ENCODE measurements at places on chromosomes 2 and 18.

DNA sequence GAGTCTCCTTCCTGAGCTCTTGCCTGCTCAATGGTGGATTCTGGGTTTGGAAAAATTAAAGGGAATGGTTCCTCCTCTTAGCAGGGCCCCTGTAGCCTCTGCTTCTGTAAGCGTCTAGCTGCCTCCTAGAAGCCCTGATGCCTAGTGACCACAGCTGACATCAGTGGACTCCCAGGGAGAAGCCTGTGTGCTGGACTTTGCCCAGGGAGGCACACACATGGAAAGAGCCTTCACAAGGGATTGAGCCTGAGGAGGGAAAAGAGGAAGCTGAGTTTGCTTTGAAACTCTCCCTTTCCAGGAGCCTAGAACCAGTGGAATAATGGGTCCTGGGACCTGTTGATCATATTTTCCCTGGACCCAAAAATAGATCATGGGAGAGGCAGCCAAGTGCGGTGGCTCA lies 1.4 kb upstream of the CFAP65 start:
- DNase-seq: no peak

DNA sequence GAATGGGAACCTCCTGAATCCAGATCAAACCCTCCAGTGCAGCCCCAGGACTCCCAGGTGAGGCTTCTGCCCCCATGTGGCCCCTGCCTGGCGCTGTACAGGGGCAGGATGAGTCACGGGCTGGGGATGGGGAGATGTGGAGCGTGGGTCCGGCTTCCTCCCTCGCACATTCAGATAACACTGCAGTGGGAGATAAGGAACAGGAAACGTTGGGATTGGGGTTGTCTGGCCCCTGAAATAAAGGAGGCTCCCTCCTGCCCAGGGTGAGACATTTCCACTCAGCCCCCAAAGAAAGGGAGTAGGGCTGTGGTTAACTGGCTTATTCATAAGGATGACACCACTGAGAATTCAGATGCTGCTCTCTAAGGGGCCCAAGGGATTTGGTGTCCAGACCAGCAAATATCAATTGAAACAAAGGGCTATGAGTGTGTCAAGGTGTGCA lies 30.7 kb downstream of the IGFBP5 start:
- no peak for DNase-seq

DNA sequence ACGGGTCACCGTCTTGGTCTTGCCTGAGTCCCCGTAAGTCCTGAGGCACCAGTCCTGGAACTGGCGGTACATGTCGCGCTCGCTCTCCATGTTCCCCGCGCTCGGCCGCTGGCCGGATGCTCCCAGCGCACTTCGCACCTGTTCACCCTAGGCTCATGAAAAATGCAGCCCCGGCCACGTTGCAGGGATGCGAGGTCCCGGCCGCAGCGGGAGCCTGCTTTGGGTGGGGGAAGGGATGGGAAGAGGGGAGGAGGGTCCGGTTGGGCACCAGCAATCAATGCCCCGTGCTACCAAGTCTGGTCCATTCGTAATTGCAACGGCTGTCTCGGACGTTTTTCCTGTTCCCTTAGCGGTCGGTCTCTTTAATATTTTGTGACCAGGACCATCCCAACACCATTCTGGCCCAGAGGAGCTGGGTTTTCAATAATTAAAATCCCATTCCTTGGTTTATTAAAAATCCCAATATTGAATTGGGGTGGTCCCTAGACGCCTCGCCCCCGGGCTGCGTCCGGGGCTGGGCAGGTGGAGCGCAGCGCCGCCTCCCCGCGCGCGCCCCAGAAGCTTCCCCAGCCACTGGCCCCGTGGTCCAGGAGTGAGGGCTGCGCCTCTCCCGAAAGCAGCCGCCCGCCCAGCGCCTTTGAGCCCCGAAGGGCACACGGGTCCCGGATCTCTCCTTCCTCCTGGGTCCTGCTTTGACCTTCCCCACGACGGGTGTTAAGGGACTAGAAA lies 1.4 kb downstream of the NOL4 start:
- DNase-seq: no peak

DNA sequence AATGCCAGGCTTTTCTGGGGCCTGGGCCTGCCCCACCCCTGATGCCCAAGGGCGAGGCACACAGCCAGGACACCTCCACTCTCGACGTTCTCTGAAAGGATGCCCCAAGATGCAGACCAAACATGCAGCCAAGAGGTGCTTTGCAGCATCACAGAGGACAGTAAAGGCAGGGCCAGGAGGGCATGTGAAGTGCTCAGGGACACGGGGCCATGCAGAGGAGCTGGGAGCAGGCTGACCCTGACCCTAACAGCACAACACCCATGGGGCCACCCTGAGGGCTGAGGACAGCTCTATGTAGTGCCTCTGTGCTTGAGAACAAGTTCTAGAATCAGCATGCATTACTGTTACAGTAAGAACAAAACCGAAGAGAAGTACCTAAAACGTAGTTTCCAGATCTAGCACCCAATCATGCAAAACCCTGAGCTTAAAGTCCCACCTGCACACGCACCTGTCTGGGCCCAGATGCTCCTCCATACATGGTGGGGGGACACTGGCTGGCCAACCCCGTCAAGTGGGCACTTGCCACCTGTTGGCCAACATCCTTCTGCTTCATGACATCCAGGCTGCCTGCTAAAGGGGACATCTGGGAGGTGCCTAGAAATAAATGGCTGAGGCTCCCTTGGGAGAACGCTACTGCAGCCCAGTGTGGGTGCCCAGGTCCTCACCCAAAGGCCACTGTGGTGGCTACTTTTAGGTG lies 15.4 kb downstream of the HS6ST1 start:
- DNase-seq: no peak

DNA sequence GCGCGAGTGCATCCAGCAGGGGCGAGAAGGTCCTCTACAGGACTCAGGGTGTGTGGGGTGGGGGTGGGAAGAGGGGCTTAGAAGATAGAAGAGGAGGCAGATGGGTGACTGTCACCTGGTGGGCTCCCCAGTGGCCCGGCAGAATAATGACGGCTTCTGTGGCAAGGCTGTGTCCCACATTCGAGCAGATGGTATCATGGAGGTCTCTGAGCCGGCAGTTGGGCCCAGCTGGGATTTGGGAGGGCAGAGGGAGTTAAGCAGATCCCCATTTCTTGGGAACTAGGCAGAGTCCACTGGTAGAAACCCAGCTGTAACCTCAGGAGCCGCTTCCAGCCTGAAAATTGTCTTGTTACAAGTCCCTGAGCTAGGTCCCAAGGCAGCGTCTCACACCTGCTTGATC lies 28.4 kb upstream of the DTNB start:
- DNase-seq: no peak
